ENCODE measurements at places on chromosomes 7 and 10.
A peak's percentile ranks its signal among the peaks of the same experiment; 100 is the strongest.

- peak; percentile 43 for DNase-seq
Measured at GRCh38 chr10:99329304-99329553, at the start of gene CNNM1. CNNM1 (plus strand) TSS chr10:99329356; CDS start chr10:99329388, 32 bp downstream.

- DNase-seq: no peak
Measured at GRCh38 chr10:3203972-3204371, 31.4 kb upstream of the PITRM1 start.

DNA sequence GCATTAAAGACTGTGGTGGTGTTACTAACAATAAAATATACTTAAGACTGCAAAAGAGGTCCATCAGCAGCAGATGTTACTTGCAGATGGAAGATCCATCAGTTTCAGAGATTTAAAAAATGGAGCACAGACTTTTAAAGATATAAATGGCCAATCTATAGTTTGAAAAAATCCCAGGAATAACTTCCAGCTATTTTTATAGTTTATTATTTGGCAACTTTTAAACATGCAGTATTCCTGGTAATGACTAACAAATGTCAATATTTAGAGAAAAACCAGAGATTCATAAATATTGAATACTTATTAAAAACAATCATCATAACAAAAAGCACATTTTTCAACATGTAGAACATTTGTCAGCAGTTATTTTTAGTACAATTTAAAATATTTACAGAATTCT is 30.7 kb downstream of the RTKN2 start:
- no peak for DNase-seq

GRCh38 chr7:43602256-43602655 is 19.3 kb downstream of the STK17A start:
- no peak for DNase-seq

DNA sequence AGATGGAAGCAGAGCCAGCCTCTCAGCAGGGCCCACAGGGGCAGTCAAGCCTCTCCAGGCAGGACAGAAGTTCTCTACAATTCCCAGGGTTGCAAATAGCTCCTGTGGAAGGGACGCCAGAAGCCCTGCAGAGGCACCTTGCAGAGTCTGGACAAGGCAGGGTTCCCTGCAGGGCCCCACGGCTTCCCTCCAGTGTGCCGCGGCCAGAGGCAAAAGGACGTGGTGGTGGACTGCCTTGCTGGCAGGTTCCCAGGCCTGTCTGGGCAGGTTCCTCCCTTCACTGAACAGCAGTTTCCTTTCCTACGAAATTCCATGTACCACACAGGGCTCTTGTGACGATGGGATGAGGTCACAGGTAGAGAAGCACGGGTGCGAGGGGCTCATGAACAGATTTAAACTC is 25.1 kb downstream of the UPP1 start:
- DNase-seq: no peak

DNA sequence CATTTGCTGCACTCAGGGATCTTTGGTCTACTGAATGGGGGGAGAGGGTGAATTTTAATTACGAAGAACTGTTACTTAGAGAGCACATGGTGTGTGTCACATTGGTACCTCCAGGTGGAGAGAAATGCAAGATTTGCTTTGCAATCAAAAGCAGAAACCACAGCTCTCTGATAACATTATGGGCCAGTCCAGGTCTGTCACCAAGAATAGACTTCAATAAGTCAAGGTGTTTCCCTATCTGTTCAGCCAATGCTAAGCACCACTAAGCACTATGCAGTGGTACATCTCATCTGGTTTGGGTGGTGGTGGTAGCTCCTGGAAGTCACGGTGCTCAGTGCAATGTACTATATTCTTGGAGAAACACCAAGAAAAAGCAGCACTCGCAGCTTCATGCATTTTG is 119.6 kb upstream of the AFAP1L2 start:
- DNase-seq: no peak
